Eye (tissue), 1 donor: ENCODE measurements at places on chromosomes 6 and 20.
A peak's percentile ranks its signal among the peaks of the same experiment; 100 is the strongest.

DNA sequence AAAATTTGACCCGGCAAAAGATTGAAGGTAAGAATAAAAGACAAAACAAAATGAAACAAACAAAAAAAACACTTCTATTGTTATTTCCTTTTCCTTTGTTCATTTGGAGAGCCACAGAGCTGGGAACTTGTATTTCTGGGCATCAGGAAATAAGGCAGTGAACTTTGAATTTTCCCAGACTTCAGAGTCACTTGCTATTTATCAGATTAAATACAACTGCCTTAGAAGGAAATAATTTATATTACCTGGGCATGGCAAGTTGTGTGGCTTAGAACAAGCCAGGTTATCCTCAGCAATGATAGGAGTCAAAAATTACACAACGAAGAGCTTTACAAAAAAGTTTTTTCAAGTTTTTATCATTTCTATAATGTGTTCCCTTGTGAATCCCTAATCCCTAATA, 20.2 kb upstream of the MRAP2 start:
- DNase-seq: no peak

- no peak for DNase-seq
Measured at GRCh38 chr6:71367756-71368155, 79.1 kb downstream of the OGFRL1 start.

- no peak for DNase-seq
Measured at GRCh38 chr6:85798931-85799652, 156.4 kb upstream of the SYNCRIP start.

- DNase-seq: peak; percentile 56
Measured at GRCh38 chr6:143700684-143701348, 23.1 kb downstream of the PHACTR2 start.

- no peak for DNase-seq
Measured at GRCh38 chr20:59836767-59837166, 96.7 kb downstream of the SYCP2 start.

DNA sequence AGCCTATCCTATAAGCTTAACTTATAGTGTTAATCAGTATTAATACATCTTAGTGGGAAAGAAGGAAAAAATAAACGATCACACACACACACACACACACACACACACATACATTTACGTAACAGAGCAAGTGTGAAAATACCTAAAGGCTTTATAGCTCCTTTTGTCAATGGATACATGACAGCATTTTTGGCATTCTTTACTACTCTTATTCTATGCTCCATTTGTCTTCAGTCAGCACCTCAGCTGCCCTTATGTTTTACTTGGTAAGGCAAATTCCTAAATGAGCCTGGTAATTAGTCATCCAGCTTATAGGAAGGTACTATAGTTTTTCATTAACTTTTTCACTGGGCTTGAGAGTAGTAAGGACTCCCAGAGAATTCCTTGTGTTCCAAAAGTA, 25.1 kb upstream of the SLC17A3 start:
- DNase-seq: no peak

DNA sequence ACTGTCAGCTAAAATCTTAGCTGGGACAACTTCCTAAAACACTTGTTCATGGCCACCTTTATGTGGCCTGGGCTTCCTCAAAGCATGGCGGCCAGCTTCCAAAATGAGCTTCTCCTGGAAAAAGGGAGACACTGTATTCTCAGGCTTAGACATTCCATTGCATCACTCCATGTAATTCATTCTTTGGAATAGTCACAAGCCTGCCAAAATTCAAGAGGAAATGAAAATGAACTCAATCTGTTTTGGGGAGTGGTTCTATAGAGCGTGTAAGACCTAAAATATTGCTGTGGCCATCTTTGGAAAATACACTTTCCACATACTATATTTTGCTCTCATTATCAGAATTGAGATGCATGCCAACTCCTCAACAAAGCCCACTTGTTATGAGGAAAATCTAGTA, 687.0 kb downstream of the KIF16B start:
- DNase-seq: no peak

DNA sequence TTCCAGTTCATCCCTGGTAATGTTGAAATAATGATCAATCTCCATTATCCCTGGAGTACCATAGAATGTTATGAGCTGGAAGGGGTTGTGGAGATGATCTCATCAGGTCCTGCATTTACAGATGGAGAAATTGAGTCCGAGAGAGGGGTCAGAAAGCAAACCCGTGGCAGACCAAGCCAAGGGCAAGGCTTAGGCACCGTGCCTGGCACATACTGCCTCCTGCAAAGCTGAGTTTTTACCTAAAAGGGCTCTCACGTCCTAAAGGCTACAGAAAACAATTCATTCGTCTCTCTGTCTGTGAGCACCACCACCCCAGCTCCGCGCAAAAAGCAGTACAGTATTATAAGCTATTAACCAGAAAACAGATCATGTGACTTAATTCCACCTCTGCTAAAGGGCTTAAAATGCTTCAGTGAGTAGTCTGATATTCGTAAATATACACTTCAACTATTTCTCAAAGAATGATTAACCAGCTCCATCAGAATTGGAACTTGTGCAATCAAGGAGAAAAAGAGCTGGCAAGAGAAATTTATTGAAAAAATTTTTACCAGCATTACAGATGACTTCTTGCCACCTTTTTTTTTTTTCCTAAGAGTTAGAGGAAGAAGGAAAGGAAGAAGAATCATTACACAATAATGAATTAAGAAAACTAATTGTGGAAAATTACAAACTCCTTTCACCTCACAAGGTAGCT, 3.4 kb upstream of the PARD6B start:
- no peak for DNase-seq

DNA sequence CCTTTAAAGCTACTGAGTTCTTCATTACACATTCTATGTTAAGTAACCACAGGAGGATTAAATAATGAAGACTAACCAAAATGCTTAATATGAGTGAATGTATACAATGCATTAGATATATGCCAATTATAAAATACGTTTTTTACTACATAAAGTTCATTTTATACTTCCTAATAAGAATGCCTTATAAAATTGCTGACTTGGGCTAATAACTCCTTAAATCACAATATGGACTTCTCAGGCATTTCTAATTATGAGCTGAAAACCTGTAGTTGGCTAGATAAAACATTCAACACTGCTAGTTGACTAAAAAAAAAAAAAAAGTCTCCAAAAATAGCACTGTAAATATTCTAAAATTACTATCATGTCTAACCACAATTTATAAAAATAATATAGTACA, 11.8 kb downstream of the MAN1A1 start:
- DNase-seq: no peak

GRCh38 chr6:27059621-27060425, 187.7 kb upstream of the PRSS16 start:
- no peak for DNase-seq

- DNase-seq: peak; percentile 77
Measured at GRCh38 chr6:130843575-130844320, 16.5 kb downstream of the SMLR1 start.

- no peak for DNase-seq
Measured at GRCh38 chr6:105807905-105808304, 278.2 kb upstream of the PRDM1 start.

- DNase-seq: no peak
Measured at GRCh38 chr6:20827798-20828197, 293.5 kb downstream of the CDKAL1 start.

DNA sequence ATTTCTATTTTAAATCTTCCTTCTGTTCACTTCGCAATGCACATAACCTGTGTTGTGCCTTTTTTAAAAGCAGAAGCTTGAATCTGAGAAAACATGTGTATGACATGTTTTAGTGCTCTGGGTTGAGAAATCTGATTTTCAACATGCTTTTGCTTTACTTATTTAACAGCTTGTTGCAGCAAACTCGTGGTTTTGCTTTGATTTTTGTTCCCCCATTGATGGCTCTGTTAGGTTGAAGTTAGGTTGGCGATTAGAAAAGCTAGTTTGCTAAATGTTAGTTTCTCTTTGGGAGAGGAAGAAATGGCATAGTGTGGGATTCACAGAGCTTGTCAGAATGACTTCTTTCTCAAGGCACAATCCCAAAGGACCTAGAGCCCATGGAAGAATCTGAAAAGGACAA, 170.8 kb downstream of the TMEM242 start:
- peak; percentile 52 for DNase-seq

DNA sequence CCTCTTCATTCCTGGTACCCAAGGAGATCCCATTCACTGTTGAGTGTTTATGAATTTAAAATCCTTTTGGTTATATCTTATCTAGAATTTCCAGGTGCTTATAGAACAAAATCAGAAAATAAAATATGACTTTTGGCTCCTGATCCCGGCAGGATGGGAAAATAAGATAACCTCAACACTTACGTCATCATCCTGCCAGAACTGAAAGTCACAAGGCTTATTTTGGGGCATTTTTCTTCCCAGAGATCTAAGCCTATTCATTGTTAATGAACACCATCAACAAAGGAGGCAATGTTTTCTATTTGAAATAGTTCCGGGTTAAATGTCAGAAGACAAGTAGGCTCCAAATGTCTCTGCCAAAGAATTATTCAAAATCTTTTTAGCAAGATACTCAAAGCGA, 580.6 kb downstream of the TFAP2A start:
- DNase-seq: no peak

DNA sequence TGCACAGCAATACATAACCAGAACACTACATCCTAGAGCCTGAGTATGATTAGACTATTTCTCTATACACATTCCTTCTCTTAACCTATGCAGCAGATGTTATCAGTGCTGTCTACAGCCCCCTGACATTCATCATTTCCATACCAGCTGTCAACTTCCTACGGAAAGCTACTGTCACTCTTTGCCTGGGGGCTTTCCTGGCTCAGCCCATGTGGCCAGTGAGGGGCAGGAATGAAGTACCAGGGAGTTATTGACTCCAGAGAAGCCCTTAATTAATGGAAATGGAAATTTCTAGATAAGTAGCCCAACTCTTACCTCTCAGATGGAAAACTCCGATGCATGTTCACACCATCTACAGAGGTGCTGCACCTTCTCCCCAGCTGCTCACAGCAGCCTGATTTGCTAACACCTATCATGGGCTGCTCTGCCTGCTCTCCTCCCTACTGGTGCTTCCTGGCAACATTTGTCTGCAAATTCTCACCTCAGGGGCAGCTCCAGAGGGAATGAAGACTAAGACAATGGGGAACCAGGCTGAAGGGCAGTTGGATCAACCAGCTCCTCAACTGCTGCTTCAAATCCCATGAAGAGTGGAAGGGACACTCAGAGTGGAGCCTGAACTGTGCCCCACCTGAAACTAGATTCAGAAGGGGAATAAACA, 59.6 kb downstream of the LINC00237 start:
- no peak for DNase-seq

- no peak for DNase-seq
Measured at GRCh38 chr20:34850969-34851368, 21.7 kb downstream of the GGT7 start.

- no peak for DNase-seq
Measured at GRCh38 chr6:17845598-17845997, 138.9 kb upstream of the NUP153 start.

DNA sequence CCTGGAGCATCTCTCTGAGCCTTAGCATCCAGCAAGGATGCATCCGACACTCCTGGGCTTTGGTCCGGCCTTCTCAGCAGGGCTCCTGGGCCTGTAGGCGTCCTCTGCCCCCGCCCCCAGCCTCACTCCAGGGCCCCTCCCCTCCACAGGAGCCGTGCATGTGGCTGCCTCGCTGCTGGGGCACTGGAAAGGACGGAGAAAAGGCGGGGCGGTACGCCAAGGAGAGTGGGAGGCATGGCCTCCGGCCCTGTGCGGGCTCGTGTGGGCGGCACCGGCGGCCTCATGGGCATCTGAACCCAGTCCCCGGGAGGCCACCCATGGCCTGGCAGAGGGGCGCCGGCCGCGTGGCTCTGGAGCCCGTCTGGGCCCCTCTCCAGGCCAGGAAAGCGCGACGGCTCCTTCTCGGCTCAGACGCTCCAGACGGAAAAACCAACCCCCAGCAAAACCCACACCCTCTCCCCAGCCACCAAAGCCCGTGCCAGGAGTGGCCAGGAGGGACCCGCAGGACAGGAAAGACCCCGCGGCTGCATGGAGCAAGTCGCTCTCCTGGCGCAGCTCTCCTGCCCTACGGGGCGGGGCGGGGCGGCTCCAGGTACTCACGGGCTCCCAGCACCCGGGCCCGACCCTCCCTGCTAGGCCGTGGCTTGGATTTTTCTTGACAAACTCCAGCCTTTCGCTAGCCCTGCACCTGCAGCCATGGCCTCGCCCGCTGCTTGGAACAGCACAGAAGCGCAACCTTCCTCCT, 419.9 kb downstream of the QKI start:
- no peak for DNase-seq

DNA sequence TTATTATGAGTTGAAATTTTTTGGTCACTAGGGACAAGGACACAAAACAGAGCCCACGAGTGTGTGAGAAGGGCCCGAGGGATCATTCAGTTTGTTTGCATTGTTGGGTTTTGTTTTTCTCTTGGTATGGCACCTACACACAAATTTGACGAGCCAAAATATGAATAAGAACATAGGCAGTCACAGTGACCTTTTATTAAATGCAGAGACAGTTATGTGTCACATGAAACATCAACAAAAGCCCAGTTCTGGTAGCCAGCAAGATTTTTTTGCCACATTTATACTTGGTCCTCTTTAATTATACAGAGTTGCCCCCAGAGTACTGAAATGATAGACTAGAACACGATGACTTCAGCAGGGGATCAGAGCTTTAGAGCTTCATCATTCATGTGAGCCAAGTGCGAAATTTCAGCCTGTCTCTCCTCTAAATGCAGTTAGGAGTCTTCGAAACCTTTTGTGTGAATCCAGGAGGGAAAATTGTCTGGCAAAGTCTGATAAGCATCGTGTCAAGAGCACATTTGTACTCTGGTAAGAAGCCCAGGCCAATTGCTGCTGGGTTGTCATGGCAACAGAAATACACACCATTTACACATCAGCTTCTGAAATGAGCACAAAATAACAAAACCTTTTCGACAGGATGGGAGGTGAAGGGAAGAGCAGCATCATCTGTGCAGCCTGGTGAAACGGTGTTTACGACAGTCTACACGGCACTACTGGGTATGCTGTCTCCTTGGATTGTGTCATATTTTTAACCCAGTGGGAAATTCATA, 79.2 kb upstream of the RIPOR2 start:
- DNase-seq: peak; percentile 70

DNA sequence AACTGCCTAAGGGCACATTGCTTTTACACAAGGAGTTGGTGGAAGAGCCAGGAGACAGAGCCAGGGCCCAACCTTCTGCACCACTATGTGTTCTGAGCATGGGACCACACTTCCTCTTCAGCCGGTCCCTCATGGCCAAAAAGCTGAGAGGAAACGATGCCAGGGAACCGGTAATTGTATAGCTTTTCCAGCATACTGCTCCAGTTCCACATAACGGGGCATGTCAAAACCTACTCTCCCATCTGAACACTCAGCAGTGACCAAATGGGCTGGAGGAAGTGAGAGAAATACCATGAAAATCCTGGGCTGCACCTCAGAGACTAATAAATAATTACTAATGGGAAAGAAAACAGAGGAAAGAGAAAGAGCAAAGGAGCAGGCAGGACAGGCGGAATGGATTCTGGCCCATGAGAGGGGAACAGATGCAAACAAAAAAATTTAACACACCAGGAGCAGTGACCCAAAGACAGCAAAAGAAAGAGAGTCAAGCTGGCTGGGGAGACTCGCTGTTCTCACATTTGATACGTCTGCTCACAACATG, 52.0 kb upstream of the BMP2 start:
- DNase-seq: no peak
